ENCODE measurements at places on chromosomes 4 and X.
A peak's percentile ranks its signal among the peaks of the same experiment; 100 is the strongest.

- DNase-seq: no peak
These were observed 104.1 kb downstream of the ANOS1 start for GRCh38 chrX:8627796-8628195.

- no peak for DNase-seq
These were observed 62.6 kb downstream of the FRAS1 start for GRCh38 chr4:78119698-78120097.

DNA sequence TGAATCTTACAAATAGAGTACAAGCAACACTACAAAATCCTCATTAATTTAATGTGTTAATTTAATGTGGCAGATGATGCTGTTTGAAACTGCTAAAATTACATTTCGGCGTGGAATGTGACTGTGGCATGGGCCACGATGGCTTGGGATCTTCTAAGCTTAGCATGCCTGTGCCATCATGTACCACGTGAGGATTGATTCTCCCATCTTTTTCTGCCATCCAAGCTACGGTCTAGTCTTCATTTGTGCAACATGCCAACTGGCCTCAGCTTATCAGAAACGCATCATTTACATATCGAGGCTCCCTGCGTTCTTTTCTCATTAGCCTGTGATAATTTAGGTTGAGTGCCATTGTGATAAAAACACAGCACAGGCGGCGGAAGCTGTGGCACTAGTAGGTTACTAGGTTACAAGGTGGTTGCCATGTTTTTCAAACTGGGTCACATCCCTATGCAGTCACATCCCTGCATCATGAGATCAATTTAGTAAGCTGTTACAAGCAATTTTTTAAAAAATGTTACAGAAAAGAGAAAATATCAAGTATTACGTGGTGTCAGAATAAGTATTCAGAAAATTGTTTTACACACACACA lies 189.9 kb upstream of the RBPJ start:
- no peak for DNase-seq

DNA sequence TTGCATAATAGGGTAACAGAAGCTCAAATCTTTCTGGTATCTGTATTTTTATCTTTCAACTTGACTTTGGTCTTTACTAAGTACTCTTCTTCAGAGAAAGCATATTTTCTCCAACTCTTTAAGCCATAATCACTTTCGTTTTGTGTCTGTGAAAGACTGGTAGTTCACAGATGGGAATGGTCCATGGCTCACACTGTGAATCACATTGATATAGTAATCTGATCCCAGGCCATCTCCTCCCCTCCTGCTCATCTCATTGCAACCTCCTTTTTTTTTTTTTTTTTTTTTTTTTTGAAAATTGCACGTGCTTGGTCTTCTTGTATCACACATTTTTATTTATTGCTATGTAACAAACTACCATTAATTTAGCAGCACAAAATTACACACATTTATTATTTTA lies 694.5 kb upstream of the SLIT2 start:
- DNase-seq: no peak

GRCh38 chrX:17706676-17707075 lies 30.6 kb upstream of the SCML1 start:
- no peak for DNase-seq

DNA sequence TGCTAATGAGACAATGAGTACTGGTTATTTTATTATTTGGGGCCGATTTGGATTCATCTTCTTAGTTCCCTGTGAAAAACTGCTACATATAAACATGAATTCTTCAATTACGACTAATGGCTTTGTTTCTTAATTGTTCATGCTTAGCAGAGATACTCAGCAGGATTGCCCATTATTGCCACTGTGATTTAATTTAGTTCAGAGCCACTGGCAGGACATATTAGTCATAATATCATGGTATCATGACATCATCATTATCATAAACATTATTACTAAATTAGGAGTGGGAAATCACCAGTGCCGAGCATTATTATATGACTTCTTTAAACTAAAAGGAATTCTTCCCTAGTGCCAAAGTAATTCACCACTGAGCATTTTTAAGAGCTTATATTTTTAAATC lies 201.4 kb downstream of the SPOCK3 start:
- peak; percentile 15 for DNase-seq

All from COR-L47 (cell line).